CD8-positive, alpha-beta memory T cell (primary cell): ENCODE measurements at places on chromosomes 6 and 20. TPM values are rescaled to one million over a fixed set of nuclear protein-coding genes. Genes with fewer than 3 reads are reported as not detected.

The HTR1E gene
- polyA plus RNA-seq: not detected

The AURKA gene
- polyA plus RNA-seq: 1.7 TPM

The TTBK1 gene
- not detected for polyA plus RNA-seq

The MYBL2 gene
- 0.20 TPM for polyA plus RNA-seq

The DEFB124 gene
- polyA plus RNA-seq: not detected

The TMEM244 gene
- 3.2 TPM for polyA plus RNA-seq

The SYCP2 gene
- polyA plus RNA-seq: 2.3 TPM

The LY6G6D gene
- not detected for polyA plus RNA-seq

The COL19A1 gene
- not detected for polyA plus RNA-seq

The ZMYND8 gene
- polyA plus RNA-seq: 20.9 TPM

The TSPO2 gene
- not detected for polyA plus RNA-seq

The BCAS4 gene
- polyA plus RNA-seq: 29.3 TPM

The FRS3 gene
- 4.0 TPM for polyA plus RNA-seq

The COL10A1 gene
- not detected for polyA plus RNA-seq

The ANKRD66 gene
- not detected for polyA plus RNA-seq

The NCOA7 gene
- 38.3 TPM for polyA plus RNA-seq

The PLN gene
- 0.49 TPM for polyA plus RNA-seq

The CBLN4 gene
- polyA plus RNA-seq: not detected

The ETV7 gene
- polyA plus RNA-seq: 2.4 TPM

The CRYBG1 gene
- polyA plus RNA-seq: 19.4 TPM

The MAK gene
- not detected for polyA plus RNA-seq

The HCK gene
- not detected for polyA plus RNA-seq

The EDN3 gene
- not detected for polyA plus RNA-seq

The CAP2 gene
- polyA plus RNA-seq: 1.0 TPM

The RAB44 gene
- polyA plus RNA-seq: not detected

The SPAG4 gene
- polyA plus RNA-seq: 1.1 TPM

The ID4 gene
- not detected for polyA plus RNA-seq

The FNDC1 gene
- polyA plus RNA-seq: not detected

The ITPA gene
- 60.8 TPM for polyA plus RNA-seq
